ENCODE measurements at places on chromosomes 16 and 17. TPM values are rescaled to one million over a fixed set of nuclear protein-coding genes. Genes with fewer than 3 reads are reported as not detected.

DNA sequence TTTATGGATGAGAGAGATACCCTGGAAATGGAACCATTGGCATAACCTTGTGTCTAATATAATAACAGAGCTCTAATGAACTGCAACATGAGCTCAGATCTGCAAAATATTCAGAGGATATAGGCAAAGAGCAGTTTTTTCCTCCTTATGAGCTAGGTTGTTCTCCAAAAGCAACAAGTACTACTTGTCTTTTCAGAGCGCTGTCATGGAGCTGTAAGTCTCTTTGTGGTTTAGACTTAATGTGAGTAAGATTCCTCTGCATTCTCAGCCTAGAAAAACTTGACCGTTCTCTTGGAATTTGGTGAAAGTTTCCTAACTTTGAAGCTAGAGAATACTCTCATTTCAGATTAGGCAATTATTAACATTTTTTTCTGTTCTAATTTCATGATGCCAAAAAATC is 85.2 kb downstream of the FTO start:
- peak; percentile 72 for DNase-seq

GRCh38 chr17:70677783-70678647 is 508.7 kb downstream of the KCNJ2 start:
- no peak for DNase-seq

- no peak for DNase-seq
Observed at GRCh38 chr17:80511222-80512180, 33.1 kb upstream of the RPTOR start.

The C17orf67 gene
- 0.50 TPM for total RNA-seq

The ABCA3 gene
- 36.3 TPM for total RNA-seq

The DNASE1L2 gene
- total RNA-seq = 0.21 TPM

The ADAM11 gene
- 0.21 TPM for total RNA-seq

The ENO3 gene
- total RNA-seq = 5.8 TPM

The PRR35 gene
- not detected for total RNA-seq

Data from kidney epithelial cell (primary cell).